ENCODE measurements at places on chromosomes 4 and X. TPM values are rescaled to one million over a fixed set of nuclear protein-coding genes. Genes with fewer than 3 reads are reported as not detected.

Gene FGF16
- total RNA-seq = 4.6 TPM

Gene CYP2U1
- 16.7 TPM for total RNA-seq

Gene EREG
- 0.66 TPM for total RNA-seq

Gene CXCL5
- total RNA-seq = not detected

Gene BMX
- total RNA-seq = 3.7 TPM

Gene SORBS2
- total RNA-seq = 696 TPM

Gene PIR
- total RNA-seq = 11.5 TPM

Gene ZFX
- 76.3 TPM for total RNA-seq

Gene MGAT4D
- total RNA-seq = not detected

Gene TLL1
- 19.5 TPM for total RNA-seq

DNA sequence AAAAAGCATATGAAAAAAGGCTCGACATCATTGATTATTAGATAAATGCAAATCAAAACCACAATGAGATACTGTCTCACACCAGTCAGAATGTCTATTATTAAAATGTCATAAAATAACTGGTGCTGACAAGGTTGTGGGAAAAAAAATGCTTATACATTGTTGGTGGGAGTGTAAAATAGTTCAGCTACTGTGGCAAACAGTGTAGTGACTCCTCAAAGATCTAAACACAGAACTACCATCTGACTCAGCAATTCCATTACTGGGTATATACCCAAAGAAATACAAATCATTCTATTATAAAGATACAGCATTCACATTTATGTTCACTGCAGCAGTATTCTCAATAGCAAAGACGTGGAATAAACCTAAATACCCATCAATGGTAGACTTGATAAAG is 412.1 kb downstream of the CENPC start:
- DNase-seq = no peak
- no peaks in the 10 kb centered on the region for H3K36me3 ChIP-seq
- no peak overlapping the region for H3K27ac ChIP-seq
- no peaks in the 10 kb centered on the region for H3K27me3 ChIP-seq

DNA sequence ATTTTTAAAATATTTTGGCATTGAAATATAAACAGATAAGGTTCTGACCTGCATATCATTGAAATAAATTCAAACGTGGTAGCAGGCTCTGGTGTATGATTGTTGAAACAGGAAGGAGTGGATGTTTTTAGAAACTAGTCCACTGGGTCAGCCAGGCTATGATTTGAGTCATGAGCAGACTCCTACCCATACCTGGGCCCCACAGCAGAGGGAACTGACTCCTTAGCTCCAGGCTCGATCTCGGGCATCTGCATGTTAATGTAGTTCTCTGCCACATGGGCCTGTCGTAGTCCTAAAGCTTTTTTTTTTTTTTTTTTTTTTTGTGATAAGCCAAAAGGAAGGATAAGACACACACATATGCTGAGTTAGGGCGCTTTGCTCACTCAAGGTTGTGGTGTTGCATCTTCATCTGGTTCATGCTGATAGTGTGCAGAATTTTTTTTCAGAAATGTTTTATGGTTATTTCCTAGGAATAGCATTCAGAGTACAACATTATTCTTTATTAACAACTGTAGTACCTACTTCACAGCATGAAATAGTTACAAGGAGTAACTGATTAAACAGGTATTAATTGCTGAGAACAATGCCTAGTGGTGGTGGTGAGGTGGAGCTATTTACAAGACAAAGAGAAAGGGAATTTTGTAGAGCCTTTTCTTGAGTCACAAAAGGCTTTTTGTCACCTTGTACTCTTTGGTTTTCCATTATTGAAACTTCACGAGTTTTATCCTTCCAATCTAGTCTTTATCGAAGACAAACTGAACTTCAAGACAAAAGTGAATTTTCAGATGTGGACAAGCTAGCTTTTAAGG is 27.3 kb downstream of the OFD1 start:
- H3K27me3 ChIP-seq = no peaks in the 10 kb centered on the region
- H3K4me1 ChIP-seq = peaks cover 2% of the 10 kb centered on the region
- H3K27ac ChIP-seq = no peak overlapping the region
- peaks cover 2% of the 10 kb centered on the region for H3K36me3 ChIP-seq
- H3K4me3 ChIP-seq = no peak overlapping the region

GRCh38 chr4:71004281-71004851 is 10.9 kb downstream of the DCK start:
- H3K4me1 ChIP-seq = no peaks in the 10 kb centered on the region
- H3K4me3 ChIP-seq = no peak overlapping the region

GRCh38 chr4:184812199-184812542 is 13.6 kb downstream of the ACSL1 start:
- H3K27ac ChIP-seq = no peak overlapping the region
- H3K27me3 ChIP-seq = no peaks in the 10 kb centered on the region
- H3K36me3 ChIP-seq = no peaks in the 10 kb centered on the region

DNA sequence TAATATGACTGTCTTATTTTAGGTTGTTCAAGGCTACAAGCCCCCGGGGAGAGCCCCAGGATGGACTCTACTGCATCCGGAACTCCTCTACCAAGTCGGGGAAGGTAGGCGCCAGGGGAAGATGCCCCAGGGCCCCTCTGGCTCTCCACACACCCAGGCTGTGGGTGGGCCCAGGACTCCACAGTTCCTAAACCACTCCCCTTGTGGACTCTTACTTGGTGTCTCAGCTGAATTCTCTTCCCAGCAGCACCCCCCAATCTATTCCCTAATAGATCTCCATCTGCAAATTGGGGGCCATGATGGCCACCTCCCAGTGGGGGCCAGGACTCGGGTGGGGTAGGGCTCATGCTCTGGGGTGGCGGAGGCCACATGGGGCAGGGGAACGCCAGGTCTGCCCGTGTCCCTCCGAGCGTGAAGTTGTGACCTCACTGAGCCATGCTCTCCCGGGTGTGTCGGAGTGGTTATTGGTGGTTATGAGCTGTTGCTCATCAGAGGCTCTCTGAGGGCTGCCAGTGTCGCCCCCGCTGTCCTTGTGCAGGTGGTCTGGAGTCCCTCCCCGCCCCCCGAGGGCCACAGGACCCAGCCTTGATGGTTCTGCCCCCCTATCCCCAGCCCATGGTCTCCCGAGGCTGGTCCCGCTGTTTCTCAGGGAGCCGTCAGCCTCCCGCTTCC is 11.2 kb upstream of the ADD1 start:
- H3K4me1 ChIP-seq = no peaks in the 10 kb centered on the region
- no peak overlapping the region for H3K27ac ChIP-seq
- H3K36me3 ChIP-seq = no peaks in the 10 kb centered on the region

GRCh38 chr4:7333801-7334421 is 100.8 kb downstream of the PSAPL1 start:
- no peak overlapping the region for H3K27ac ChIP-seq
- H3K36me3 ChIP-seq = no peaks in the 10 kb centered on the region
- no peak overlapping the region for H3K4me3 ChIP-seq
- DNase-seq = peak; percentile 64
- H3K27me3 ChIP-seq = no peaks in the 10 kb centered on the region
- H3K4me1 ChIP-seq = no peaks in the 10 kb centered on the region

- no peak overlapping the region for H3K4me3 ChIP-seq
- no peak overlapping the region for H3K27ac ChIP-seq
- DNase-seq = no peak
- no peaks in the 10 kb centered on the region for H3K4me1 ChIP-seq
- H3K27me3 ChIP-seq = no peaks in the 10 kb centered on the region
- H3K36me3 ChIP-seq = no peaks in the 10 kb centered on the region
Observed at GRCh38 chr4:175637762-175638161, 174.3 kb downstream of the GPM6A start.

DNA sequence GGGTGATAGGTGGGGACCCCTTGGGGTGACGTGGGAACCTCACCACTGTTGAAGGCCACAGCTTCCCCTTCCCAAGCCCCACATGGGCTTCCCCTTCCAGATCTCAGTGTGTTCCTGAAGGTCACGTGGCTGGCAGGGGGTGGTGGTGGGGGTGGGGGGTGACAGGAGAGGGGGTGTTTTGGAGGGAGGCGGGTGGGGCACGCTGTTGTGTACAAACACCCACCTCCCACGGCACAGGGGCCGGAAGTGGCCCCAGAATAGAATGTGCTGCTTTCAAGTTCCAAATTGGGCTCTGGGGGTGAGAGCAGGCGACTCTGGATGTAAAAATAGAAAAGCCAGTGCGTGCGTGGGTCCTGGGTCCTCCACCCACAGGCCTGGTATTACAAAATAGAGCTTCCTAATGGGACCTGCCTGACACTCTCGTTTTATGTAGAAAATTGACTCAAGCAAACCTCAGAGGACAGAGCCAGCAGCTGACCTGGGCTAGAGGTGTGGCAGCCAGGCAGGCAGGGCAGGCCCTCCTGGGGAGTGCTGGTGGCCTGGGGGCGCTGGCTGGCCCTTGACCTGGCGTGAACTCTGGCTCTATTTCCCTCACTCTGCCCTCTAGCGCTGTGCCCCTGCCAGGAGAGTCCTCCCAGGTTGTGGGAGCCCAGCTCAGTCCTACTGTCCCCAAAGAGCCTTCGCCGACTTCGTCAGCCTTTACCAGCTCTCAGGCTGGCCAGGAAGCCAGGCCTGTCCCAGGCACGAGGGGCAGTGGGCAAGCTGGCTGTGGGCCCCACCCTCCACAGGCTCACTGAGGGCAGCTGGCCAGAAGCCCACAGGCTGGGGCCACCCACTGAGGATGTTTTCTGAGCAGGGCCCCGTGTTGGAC is 5.4 kb upstream of the SH3BP2 start:
- DNase-seq = peak; percentile 76
- H3K27ac ChIP-seq = no peak overlapping the region
- no peak overlapping the region for H3K4me3 ChIP-seq
- H3K27me3 ChIP-seq = no peaks in the 10 kb centered on the region
- no peaks in the 10 kb centered on the region for H3K36me3 ChIP-seq

DNA sequence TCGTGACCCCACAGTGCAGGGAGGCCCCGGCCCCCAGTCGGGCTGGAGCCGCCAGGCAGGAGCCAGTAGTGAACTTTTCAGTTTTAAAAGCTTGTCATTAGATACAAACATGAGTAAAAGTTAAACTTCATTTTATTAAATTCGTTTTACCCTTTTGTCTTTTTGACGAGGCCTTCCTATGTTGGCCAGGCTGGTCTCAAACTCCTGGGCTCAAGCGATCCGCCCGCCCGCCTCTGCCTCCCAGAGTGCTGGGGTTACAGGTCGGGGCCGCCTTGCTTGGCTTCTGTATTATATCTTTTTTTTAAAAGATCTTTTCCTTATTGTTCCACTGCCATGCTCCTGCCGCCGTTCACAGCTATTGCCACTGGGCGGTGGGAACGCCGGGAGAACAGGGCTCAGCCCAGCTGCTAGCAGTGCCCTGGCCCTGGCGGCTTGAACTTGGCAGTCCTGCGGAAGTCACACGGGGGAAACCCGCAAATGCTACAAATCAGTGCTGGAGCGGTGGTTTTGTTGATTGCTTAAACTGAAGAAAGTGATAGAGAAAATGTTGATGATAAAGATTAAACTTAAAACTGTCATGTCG is 968 bp upstream of the NELFA start:
- H3K36me3 ChIP-seq = no peaks in the 10 kb centered on the region
- peak overlapping the region; percentile 82 for H3K27ac ChIP-seq
- no peaks in the 10 kb centered on the region for H3K27me3 ChIP-seq
- no peaks in the 10 kb centered on the region for H3K4me1 ChIP-seq
- DNase-seq = peak; percentile 84

DNA sequence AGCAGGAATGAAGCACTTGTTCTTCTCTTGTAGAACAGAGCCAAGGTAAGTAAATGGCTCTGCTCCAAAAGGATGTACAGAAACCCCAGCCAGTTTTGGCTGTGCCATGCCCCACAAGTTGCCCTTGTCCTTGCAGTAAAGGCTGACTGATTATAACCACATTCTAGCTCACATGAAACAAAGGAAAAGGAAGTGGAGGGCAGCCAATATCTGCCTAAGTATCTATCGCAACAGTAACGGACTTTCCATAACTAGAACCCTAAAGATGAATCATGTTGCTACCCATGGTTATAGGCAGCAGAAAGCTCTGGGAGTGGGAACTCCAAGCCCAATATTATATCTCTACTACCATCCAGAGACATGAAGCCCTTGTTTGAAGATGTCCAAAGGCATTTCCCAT is 95.7 kb downstream of the COMMD8 start:
- H3K36me3 ChIP-seq = no peaks in the 10 kb centered on the region
- no peak overlapping the region for H3K27ac ChIP-seq
- no peak for DNase-seq
- no peaks in the 10 kb centered on the region for H3K4me1 ChIP-seq
- H3K27me3 ChIP-seq = no peaks in the 10 kb centered on the region

DNA sequence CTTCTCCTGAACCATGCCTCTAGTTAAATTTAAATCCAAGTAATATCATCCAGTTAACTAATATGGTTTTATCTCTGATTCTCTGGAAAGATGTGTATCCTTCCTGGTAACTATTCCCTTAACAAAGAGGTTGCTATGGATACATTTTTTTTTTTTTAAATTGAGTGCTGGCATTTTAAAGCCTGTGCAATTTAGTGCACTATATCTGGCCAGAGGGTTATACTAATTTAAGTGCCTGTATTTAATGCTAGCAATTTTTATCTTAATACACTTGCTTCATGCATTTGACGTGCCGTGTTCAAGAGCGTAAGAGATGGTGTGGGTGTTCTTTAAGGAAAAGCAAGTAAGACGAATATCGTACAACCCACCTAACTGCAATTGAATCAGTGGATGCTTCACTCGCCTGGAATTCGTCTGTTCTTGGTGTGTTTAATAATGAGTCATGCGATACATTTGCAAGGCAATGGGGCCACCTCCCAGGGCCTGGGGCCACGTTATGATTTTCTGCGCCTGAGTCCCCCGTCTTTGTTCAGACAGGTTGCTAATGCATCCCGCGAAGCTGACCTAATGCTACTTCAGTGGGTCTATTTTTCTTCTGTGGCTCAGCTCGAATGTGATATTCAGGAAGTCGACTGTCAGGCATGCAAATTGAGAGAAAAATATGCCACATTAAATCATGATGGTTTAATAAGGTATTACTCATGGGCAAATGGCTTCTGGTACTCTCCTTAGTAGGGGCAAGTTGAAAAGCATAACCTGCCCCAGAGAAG is 14.2 kb upstream of the MID1 start:
- H3K4me1 ChIP-seq = no peaks in the 10 kb centered on the region
- DNase-seq = no peak
- no peak overlapping the region for H3K27ac ChIP-seq
- H3K36me3 ChIP-seq = no peaks in the 10 kb centered on the region
- H3K27me3 ChIP-seq = no peaks in the 10 kb centered on the region

- no peaks in the 10 kb centered on the region for H3K27me3 ChIP-seq
- no peak for DNase-seq
- no peak overlapping the region for H3K27ac ChIP-seq
- H3K4me3 ChIP-seq = no peak overlapping the region
- no peaks in the 10 kb centered on the region for H3K36me3 ChIP-seq
Observed at GRCh38 chrX:136810493-136810892, 29.8 kb upstream of the ARHGEF6 start.

DNA sequence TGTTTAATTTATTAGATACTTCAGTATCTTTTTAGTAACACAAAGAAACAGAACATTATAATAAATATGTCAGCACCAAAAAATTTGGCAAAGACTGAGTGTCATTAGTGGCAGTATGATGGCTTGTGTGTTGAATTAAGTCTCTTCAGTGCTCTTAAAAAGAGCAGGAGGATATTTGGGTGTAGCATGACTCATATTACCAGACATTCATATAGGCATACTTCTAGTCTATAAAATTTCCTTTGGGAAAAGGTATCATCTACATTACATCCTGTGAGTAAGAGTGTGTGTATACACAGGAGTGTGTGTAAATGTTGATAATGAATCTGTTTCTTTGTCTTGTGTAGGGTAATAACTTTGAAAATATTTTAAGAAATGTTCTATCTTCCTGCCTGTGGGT is 135.7 kb downstream of the CNKSR2 start:
- H3K27me3 ChIP-seq = no peaks in the 10 kb centered on the region
- no peaks in the 10 kb centered on the region for H3K4me1 ChIP-seq
- H3K4me3 ChIP-seq = no peak overlapping the region
- DNase-seq = no peak
- no peak overlapping the region for H3K27ac ChIP-seq

- H3K27me3 ChIP-seq = no peaks in the 10 kb centered on the region
- no peak overlapping the region for H3K4me3 ChIP-seq
- no peaks in the 10 kb centered on the region for H3K36me3 ChIP-seq
- DNase-seq = no peak
- no peaks in the 10 kb centered on the region for H3K4me1 ChIP-seq
- H3K27ac ChIP-seq = no peak overlapping the region
Observed at GRCh38 chr4:73005514-73005913, 64.0 kb downstream of the COX18 start.
